ENCODE measurements at places on chromosomes 1 and 21. TPM values are rescaled to one million over a fixed set of nuclear protein-coding genes. Genes with fewer than 3 reads are reported as not detected.

The GJC2 gene
- total RNA-seq = 0.74 TPM

The SPRR2E gene
- not detected for total RNA-seq

The ELAVL4 gene
- total RNA-seq = 78.2 TPM

The PTPRC gene
- 3.0 TPM for total RNA-seq

The NPHS2 gene
- total RNA-seq = not detected

Data from temporal lobe (tissue), 4 donors.